ENCODE measurements at places on chromosomes 11 and 22. TPM values are rescaled to one million over a fixed set of nuclear protein-coding genes. Genes with fewer than 3 reads are reported as not detected.

Gene MMP12
- 0.36 TPM for total RNA-seq

- H3K27ac ChIP-seq = peak overlapping the region; percentile 33
- H3K36me3 ChIP-seq = peaks cover 15% of the 10 kb centered on the region
- H3K27me3 ChIP-seq = no peaks in the 10 kb centered on the region
- H3K4me3 ChIP-seq = no peak overlapping the region
- H3K4me1 ChIP-seq = peaks cover 10% of the 10 kb centered on the region
These were observed 7.5 kb downstream of the ALG8 start for GRCh38 chr11:78131956-78132355.

DNA sequence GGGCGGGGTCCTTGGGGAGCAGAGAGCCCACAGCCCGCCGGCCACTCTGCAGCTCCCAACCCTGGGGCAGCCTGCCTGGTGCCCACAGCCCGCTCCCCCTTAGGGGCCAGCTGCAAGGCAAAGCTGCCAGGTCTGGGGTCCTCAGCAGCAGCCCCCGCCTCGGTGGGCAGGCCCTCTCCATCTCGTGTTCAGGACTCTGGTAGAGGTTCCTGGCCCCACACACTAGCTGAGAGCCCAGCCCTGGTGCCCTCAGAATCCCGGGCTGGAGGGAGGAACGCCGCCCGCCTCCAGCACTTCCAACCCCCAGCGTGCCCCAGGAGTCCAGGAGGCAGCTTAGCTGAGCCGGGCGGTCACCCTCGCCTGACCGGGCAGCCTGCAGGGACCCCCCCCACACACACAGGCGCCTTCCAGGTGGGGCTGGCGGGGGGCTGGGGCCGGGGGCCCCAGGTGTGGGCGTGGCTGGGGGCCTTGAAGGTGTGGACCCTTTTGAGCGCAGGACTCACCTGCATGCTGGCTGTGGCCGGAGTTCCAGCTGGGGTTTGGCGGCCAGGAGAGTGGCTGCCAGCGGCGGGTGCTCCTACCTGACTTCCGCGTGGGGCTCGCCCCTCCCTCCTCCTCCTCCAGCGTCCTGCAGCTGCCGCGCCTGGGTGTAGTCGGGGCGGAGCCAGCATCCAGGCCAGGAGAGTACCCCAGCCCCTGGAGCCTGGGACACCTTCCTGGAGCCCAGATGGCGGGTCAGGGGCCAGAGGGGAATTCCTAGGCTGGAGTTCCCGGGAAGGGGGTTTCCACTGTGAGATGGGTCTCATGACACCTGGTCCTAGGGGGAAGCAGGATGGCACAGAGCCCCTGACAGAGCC is at the start of gene ANO9:
Gene ANO9 (minus strand): TSS at position 594 of the 857 bp plus-strand sequence. CDS start 85 bp downstream, at position 509.
- no peak within 1 kb of the TSS for H3K27ac ChIP-seq
- H3K36me3 ChIP-seq = no peaks in the 10 kb centered on the region
- H3K4me3 ChIP-seq = no peak within 1 kb of the TSS

Gene CHORDC1
- 17.4 TPM for total RNA-seq

Gene GDPD4
- total RNA-seq = not detected

DNA sequence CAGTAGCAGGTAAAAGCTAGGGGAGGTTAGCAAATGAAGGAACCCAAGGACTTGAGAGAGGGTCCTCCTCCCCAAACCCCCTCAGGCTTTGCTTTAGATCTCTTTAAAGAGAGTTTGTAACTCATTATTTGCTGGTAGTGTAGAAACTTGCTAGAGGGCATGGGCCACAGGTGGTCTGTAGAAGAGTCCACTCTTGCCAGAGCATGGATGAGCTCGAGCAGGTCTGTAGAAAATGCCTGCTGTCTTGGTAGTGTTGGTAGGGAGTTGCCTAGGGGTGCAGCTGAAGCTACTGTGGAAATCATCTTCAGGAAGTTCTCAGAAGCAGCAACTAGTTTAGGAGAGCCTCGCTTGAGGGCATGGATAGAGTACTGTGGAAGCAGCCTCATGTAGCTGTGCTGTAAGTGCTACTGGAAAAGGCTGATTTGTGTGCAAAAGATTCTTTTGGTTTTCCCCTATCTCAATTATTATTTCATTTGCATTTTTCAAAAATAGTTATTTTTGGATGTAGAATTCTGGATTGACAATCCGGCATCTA is 104.3 kb downstream of the TMEM135 start:
- no peak overlapping the region for H3K4me3 ChIP-seq
- H3K27me3 ChIP-seq = no peaks in the 10 kb centered on the region
- DNase-seq = no peak
- H3K27ac ChIP-seq = no peak overlapping the region

Gene E2F8
- 0.36 TPM for total RNA-seq

DNA sequence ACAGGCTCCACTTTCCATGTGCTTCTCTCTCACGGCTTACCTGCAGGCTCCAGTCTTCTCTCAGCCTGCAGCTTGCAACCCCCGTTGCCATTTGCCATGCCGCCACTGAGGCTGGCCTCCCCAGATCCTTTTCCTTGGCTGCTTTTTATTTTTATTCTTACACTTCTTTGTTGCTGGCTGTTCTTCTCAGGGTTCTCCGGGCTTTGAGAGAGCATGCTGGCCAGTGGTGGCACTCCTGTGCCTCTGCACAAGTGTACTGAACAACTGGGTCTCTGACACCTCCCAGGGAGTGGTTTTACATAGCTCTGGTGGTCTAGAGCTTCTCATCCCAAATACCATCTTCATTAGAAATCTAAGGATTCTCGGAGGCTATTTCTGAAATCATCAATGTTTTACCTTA is 241.7 kb upstream of the MTNR1B start:
- H3K27ac ChIP-seq = no peak overlapping the region
- H3K36me3 ChIP-seq = no peaks in the 10 kb centered on the region
- H3K27me3 ChIP-seq = peaks cover 4% of the 10 kb centered on the region
- no peak for DNase-seq
- H3K4me3 ChIP-seq = no peak overlapping the region
- no peaks in the 10 kb centered on the region for H3K4me1 ChIP-seq

- no peak overlapping the region for H3K27ac ChIP-seq
- H3K4me1 ChIP-seq = no peaks in the 10 kb centered on the region
- no peak overlapping the region for H3K4me3 ChIP-seq
- no peaks in the 10 kb centered on the region for H3K36me3 ChIP-seq
These were observed 1912.0 kb upstream of the RAG2 start for GRCh38 chr11:38510041-38510440.

- no peaks in the 10 kb centered on the region for H3K36me3 ChIP-seq
- peaks cover 53% of the 10 kb centered on the region for H3K27me3 ChIP-seq
These were observed 27.3 kb upstream of the NFAM1 start for GRCh38 chr22:42459287-42460063.

DNA sequence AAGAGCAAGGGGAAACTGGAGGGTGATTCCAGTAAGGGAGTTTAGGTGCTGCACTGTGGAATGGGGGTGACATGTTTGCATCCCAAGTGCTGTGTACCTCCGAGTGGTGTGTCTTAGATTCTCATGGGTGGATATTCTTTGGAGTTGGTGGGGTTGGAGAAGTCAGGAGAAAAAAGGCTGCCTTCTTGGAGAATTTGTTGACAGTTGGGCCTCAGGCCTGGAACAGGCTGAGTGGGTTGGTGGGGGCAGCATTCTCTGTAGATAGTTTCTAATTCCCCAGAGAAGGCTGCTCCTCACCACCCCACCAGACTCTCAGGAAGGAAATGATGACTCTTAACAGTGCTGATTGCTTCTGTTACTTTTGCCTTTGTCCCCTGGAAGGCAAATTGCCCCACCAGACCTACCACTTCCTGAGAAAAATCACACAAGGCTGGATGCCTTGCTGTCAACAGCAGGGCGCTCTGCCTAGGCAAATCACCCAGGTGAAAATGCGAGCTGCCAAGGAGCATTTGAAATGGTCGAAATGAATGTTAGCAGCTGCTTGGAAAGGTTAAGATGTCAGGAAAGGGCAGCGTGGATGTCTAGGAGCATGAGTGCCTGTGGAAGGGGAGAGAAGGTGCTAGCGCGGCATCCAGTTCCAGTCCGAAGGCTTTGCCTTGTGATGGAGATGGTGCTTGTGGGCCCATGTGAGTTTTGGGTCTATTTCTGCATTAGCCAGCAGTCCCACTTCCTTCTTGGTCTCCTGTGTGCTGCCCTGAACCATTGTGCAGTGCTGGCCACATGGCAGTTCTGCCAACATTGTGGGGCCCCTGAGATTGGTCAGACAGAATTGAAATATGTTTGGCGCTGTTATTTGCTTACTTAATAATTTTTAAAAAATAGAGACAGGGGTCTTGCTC is 29.7 kb upstream of the SORL1-AS1 start:
- no peak overlapping the region for H3K4me3 ChIP-seq
- H3K27me3 ChIP-seq = peaks cover 17% of the 10 kb centered on the region
- no peaks in the 10 kb centered on the region for H3K4me1 ChIP-seq

Gene FAM181B
- under 0.01 TPM for total RNA-seq

- H3K27me3 ChIP-seq = peaks cover 5% of the 10 kb centered on the region
- H3K4me3 ChIP-seq = no peak overlapping the region
- H3K4me1 ChIP-seq = no peaks in the 10 kb centered on the region
- DNase-seq = no peak
- H3K27ac ChIP-seq = no peak overlapping the region
These were observed 5.7 kb downstream of the RFPL1 start for GRCh38 chr22:29443861-29444792.

Gene RTN4RL2
- total RNA-seq = 0.29 TPM

Gene TRIM6
- total RNA-seq = 3.6 TPM

- no peak overlapping the region for H3K27ac ChIP-seq
- no peaks in the 10 kb centered on the region for H3K36me3 ChIP-seq
- DNase-seq = no peak
These were observed 6.1 kb downstream of the HEPHL1 start for GRCh38 chr11:94027210-94027609.

DNA sequence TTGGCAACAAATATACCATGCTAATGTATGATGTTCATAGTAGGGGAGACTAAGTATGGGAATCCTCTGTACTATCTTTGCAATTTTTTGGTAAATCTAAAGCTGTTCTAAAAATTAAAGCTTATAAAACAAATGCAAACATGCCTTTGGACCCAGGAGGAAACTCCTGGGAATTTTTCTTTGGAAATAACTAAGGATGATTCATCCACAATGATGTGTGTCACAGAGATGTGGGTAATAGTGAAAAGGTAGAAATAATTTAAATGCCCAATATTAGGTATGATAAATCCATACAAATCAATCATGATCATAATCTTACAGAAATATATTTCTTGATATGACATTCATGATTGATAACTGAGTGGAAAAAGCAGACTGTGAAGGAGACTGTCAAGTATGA is 135.8 kb downstream of the TRIM44 start:
- no peak overlapping the region for H3K27ac ChIP-seq
- no peaks in the 10 kb centered on the region for H3K36me3 ChIP-seq
- no peaks in the 10 kb centered on the region for H3K27me3 ChIP-seq

Gene HTR3A
- not detected for total RNA-seq

Gene CSNK2A3
- total RNA-seq = 2.1 TPM

Gene DGAT2
- 3.6 TPM for total RNA-seq

- H3K36me3 ChIP-seq = peaks cover 47% of the 10 kb centered on the region
- no peak for DNase-seq
- H3K4me3 ChIP-seq = no peak overlapping the region
- no peaks in the 10 kb centered on the region for H3K4me1 ChIP-seq
- H3K27ac ChIP-seq = no peak overlapping the region
- no peaks in the 10 kb centered on the region for H3K27me3 ChIP-seq
These were observed 65.8 kb upstream of the RASSF10 start for GRCh38 chr11:12943311-12943710.

DNA sequence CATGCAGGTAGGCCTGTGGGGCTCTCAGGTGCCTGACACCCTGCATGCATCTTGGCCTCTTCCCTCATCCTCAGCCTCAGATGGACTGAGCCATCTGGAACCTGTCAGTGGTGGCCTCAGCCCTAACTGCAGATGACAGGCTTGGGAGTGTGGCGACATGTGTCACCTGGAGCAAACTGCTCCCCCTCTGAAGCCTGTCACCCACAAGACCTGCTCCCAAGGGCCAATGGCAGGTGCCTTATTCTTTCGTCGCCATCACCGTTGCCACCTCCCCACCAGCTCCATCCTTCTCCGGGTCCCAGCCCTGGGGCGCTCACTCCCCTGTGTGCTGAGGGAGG is 3.6 kb upstream of the SEPTIN5 start:
- no peaks in the 10 kb centered on the region for H3K36me3 ChIP-seq
- DNase-seq = peak; percentile 60
- H3K4me3 ChIP-seq = no peak overlapping the region
- H3K27ac ChIP-seq = no peak overlapping the region

GRCh38 chr22:49564054-49564453 is 263.6 kb downstream of the BRD1 start:
- no peak overlapping the region for H3K4me3 ChIP-seq
- no peaks in the 10 kb centered on the region for H3K36me3 ChIP-seq
- no peaks in the 10 kb centered on the region for H3K27me3 ChIP-seq
- H3K27ac ChIP-seq = no peak overlapping the region

Gene OR6A2
- 0.59 TPM for total RNA-seq

Gene SSH3
- 13.3 TPM for total RNA-seq

DNA sequence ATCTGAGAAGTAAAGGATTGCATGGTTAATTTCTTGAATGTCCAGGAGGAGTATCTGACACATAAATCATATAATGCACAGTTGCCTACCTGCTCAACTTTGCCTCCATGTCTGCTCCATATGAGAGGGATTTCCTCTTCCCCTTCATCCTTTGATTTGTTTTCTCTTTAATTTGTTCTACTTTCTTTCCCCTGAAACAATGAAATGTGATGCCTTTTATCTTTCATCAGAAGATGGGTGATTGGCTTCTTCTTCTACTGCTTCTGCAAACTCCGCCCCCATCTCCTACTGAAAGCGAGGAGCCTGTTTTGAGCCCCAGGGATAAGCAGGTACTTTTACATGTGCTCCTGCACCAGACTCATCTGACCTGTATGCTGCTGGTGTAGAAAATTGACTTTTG is 9.9 kb upstream of the ETS1 start:
- no peaks in the 10 kb centered on the region for H3K36me3 ChIP-seq
- H3K4me3 ChIP-seq = no peak overlapping the region
- no peaks in the 10 kb centered on the region for H3K4me1 ChIP-seq
- peaks cover 27% of the 10 kb centered on the region for H3K27me3 ChIP-seq

DNA sequence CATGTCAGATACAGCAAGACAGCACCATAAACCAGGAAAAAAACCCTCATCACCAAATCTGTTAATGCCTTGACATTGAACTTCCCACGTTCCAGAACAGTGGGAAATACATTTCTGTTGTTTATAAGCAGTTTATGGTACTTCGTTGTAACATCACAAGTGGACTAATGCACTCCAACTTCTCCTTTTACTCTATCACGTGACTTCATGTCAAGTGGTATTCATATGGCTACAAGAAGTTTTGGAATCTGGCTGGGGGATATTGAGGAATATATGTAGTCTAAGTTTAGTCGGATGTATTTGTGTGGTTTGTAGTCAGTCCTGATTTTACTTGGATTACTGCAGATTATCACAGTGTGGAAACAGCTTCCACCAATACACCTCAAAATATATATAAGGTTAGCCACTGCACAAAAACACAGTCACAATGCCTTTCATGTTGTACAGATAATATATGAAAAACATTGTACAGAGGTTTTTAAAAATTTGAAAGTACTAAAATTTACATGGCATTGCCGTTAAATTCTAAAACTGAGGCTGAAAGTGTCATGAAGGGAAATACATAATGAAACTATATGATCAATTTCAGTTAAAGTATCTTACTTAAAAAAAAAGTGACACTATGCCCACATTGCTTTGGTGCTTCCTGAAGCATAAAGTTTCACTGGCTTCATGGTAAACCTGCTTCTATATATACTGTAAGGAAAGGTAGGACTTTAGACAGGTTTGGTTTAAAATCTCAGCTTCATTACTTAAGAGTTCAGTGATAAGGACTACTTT is 134.1 kb downstream of the CASP12 start:
- no peaks in the 10 kb centered on the region for H3K27me3 ChIP-seq
- DNase-seq = no peak
- no peak overlapping the region for H3K27ac ChIP-seq
- no peaks in the 10 kb centered on the region for H3K36me3 ChIP-seq
- H3K4me1 ChIP-seq = no peaks in the 10 kb centered on the region

- no peak for DNase-seq
- no peaks in the 10 kb centered on the region for H3K36me3 ChIP-seq
- H3K27ac ChIP-seq = no peak overlapping the region
- no peaks in the 10 kb centered on the region for H3K27me3 ChIP-seq
These were observed 858.1 kb downstream of the OPCML start for GRCh38 chr11:132674151-132674550.

Measured in osteoblast (primary cell).